Lung (tissue), 17 donors: ENCODE measurements at places on chromosomes 4 and X.

DNA sequence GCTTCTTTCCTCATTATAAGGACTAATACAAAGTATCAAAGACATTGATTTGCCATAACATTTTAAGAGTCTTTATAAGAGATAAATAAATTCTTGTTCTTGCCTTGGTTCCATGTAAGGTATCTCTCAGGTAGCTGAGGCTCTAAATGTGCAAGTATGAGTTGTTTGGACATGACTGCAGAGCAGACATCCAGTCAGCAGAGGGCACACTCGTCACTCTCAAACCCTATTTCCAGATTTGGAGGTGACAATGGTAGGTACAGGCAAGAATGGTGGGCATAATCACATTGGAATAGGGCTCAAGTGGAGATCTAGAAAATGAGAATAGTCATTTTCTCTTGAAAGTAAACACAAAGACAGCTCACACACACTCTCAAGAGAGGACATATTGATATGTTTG lies 133.3 kb upstream of the ZIC3 start:
- no peak for DNase-seq

DNA sequence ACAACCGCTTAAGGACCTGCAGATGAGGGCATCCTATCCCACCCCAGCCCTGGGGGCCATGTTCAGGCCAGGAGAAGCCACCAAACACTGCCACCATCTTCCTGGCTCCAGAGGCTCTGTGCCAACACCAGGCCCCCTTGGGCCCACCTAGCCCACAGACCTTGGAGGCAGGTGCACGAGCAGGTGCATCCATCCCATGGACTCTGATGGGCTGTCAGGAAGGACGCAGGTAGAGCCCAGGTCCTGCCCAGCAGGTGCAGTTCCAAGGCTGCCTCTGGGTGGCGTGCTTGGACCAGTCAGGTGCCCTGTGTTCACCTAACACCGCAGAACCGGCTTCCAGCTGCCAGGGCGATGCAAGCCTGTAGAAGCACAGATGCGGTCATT lies 22.8 kb upstream of the PDE6B start:
- DNase-seq, result peak; percentile 22

- DNase-seq, result no peak
These were observed 69.1 kb upstream of the PLAC1 start for GRCh38 chrX:134727363-134727762.

GRCh38 chr4:56665781-56666180 lies 15.3 kb downstream of the HOPX start:
- no peak for DNase-seq

DNA sequence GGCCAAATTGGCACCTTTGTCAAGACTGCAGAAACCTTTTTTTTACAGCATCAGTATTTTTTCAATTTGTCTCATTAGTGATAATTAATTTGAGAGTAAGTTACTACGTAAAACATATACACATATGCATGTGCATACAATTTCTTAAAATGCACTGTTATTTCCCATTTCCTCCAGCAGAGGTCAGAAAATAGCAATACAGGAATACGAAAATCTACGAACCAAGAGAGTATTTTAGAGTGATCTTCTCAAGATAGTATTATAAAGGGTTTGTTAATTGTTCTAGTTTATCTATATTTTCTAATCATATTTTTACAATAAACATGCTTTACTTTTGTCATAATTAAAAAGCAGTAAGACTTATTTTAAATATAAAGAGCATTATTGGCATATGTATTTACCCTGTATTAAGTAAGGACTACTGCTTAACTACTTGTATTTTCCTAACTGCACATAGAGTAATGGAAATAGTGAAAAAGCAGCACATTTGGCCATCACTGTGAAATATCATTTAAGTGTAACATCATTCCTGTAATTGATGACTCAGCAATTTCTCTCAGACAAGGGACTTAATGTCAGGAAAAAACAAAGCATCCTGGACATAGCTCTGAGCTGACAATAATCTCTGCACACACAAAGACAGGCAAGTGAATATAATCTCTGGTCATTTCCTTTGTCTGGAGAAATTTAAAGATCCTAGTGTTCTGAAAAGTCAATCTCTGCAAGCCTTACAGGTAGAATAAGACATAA lies 45.6 kb downstream of the MAOB start:
- peak; percentile 59 for DNase-seq

DNA sequence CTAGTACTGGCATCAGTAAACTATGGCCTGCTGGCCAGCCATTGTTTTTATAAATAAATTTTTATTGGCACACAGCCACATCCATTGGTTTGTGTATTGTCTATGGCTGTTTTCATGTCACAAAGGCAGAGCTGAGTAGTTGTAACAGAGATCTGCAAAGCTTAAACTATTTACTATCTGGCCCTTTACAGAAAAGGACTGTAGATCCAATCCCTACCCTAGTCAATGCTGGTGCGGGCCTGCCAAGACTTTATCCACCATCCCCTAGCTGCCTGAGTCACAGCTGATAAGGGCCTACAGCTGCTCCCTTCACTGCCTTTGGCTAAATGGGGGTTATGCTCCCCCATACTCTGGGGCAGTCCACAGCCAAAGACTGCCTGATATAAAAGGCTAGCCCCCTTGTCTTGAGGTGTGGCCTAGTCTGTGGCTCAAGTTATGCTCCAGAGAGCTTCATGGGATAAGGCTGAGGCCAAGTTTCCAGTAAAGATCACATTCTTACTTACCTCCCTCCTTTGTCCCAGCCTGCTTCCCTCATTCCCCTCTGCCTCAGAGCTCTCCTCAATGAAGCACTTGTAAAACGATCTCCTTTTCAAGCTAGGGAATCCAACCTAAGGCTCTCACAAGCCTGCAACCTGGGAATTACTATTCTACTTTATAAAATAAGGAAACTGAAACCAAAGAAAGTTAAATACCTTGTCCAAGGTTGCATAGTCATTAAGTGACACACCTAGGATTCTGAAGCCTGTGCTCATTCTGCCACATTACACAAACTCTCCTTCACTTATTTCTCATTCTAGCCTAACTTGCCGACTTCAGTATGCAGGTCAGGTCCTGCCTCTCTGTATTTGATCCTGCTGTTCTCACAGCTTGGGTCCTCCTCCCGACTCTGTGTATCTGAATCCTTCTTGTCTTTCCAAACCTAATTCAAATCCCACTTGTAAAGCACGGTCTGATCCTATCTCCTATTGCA lies 20.7 kb downstream of the ACE2 start:
- peak; percentile 63 for DNase-seq

GRCh38 chr4:77586951-77587383 lies 18.7 kb upstream of the CXCL13 start:
- DNase-seq, result no peak

- no peak for DNase-seq
These were observed 24.8 kb upstream of the AFAP1 start for GRCh38 chr4:7964459-7964858.

GRCh38 chrX:11778230-11778629 lies 20.2 kb downstream of the MSL3 start:
- no peak for DNase-seq

- no peak for DNase-seq
These were observed 104.1 kb downstream of the PALLD start for GRCh38 chr4:168600796-168601583.

DNA sequence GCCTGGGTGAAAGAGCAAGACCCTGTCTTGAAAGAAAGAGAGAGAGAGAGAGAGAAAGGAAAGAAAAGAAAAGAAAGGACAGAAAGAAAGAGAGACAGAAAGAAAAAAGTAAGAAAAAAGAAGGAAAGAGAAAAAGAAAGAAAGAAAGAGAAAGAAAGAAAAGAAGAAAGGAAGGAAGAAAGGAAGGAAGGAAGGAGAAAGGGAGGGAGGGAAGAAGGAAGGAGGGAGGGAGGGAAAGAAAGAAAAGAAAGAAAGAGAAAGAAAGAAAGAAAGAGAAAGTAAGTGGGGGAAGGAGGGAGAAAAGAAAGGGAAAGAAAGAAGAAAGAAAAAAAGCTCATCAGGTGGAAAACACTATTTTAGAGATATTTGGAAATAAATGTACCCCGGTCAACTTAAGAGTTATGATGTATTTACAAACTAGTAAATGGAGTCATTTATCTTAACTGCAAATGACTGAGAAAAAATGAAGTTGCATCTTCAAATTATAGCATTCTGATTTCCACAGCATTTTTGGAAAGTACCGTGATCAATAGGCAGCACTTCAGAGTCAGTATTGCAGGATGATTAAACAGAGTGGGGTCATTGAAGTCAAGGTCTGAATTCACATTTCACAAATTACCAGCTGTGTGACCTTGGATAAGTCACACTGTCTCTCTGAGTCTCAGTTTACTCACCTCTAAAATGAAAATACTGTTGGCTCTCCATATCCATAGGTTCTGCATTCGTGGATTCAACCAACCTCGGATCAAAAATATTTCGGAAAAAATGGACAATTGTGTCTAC lies 64.1 kb upstream of the SMAD1 start:
- no peak for DNase-seq

DNA sequence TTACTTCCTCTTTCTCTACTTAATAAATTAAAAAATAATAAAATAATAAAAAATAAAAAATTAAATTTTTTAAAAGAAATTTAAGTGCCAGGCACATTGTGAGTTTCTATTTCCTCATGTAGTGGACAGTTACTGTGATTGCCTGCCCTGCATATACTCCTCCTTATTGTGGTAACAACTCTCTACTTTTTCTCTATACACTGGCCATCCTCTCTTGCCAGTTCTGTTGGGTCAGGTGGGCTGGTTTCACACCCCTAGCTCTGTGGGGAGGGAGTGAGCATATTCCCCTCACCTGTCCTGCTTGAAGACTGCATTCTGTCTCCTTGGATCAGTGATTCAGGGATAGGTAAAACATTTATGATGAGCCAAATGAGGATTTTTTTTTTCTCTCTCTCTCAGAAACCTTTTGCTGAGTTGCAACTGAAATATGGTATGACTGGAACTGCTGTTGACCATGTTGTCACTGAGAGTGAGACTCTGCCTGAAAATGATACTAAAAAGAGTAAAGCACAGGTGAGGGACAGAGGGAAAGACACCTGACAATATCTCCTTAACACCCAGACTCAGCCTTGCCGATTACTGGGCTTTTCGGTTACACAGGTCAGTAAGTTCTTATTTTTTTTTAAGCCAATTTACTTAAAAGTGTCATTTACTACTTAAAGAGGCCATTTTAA lies 37.2 kb downstream of the CXXC4 start:
- no peak for DNase-seq

DNA sequence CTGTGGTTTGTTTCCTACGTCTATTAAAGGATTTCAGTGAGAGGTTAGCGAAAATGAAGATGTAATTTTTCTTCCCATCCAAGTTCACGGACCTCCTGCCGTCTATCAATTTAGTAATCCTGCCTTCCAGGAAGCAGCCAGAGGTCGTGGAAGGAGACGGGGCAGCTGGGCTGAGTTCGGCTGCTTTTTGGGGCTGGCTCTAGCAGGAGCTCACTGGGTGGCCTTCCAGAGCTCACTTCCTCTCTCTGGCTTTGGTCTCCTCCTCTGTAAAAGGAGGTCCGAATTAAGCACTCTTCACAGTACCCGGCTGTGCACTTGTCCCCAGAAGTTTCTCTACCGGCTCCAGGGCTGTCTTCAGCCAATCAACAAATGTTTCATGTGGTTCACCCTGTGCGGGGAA lies 295.4 kb downstream of the BCOR start:
- peak; percentile 47 for DNase-seq

DNA sequence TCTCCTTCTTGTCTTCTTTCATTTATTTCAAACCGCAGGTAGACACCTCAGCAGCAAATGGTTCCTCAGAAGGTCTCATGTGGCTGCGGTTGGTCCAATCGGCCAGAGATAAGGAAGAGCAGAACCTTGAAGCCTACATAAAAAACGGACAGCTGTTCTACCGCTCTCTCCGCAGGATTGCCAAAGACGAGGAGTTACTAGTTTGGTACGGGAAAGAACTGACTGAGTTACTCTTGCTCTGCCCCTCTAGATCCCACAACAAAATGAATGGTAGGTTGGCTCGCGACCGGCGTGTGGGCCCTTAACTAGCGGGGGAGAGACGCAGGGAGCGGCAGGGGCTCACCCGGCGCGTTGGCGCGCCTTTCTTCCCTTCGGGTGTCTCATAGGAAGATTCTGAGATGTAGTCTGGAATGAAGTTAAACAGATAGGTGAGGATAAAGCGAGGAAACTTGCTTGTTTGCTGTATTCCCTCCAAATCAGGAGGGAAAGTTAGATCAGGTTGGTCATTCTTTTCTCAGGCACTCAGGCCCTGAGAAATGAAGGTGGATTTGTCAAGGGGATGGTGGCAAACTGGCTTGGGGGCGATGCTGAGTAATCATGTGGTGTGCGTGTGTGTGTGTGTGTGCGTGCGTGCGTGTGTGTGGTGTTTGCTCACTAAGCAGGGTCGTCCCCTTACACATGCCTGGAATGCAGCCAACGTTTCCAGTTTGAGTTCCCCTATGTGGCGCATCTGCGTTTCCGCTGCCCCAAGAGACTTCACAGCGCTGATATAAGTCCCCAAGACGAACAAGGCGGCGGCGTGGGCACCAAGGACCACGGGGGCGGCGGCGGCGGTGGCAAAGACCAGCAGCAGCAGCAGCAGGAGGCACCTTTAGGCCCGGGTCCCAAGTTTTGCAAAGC lies 4.2 kb downstream of the PRDM8 start:
- DNase-seq, result peak; percentile 65

DNA sequence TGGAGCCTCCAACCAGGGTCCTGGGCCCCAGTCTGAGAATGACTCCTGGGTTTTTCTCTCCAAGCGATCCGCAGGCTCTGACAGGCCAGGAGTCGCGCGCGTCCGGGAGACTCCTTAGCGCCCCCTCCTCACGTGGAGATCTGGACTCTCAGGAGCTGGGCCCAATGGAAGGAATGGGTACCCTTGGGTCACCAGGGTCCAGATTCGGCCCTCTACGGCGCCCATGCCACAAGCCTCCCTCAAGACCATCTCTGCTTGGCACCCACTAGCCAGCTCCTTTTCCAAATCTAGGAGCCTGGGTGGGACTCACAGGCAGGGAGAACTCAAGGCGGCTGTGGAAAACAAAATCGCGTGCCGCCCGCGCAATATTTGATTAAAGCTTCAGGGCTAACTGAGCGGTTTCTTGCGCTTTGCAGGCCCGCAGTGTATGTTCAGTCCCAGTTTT lies 7.1 kb downstream of the HAND2 start:
- DNase-seq, result no peak

- no peak for DNase-seq
These were observed 18.9 kb downstream of the GAK start for GRCh38 chr4:913280-913618.

DNA sequence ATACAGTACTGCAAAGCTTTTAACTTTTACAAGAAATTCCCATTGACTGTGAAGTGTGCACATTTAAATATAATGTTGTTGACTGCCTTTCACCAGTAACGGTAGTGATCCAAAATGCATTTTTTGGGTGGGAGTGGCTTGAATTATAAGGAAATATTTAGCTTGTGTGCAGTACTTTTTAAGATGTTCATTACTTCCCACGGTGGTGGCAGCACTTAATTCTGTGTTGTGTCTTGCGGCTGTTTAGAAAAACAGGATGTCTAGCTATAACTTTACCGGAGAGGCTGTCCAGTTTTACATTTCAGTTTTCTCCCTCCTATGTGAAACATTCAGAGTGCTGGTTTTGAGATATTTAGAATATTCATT lies 1.7 kb downstream of the TMEM131L start:
- DNase-seq, result peak; percentile 65

GRCh38 chrX:111490688-111491087 lies 20.8 kb upstream of the SERTM2 start:
- no peak for DNase-seq

- DNase-seq, result peak; percentile 22
These were observed 59.9 kb downstream of the RBPJ start for GRCh38 chr4:26380740-26381139.
